ENCODE measurements at places on chromosomes 1 and 21.

GRCh38 chr1:168084396-168085231 lies 52.1 kb downstream of the GPR161 start:
- no peak for DNase-seq

- DNase-seq: no peak
Observed at GRCh38 chr21:37983336-37984095, 67.3 kb upstream of the KCNJ6 start.

DNA sequence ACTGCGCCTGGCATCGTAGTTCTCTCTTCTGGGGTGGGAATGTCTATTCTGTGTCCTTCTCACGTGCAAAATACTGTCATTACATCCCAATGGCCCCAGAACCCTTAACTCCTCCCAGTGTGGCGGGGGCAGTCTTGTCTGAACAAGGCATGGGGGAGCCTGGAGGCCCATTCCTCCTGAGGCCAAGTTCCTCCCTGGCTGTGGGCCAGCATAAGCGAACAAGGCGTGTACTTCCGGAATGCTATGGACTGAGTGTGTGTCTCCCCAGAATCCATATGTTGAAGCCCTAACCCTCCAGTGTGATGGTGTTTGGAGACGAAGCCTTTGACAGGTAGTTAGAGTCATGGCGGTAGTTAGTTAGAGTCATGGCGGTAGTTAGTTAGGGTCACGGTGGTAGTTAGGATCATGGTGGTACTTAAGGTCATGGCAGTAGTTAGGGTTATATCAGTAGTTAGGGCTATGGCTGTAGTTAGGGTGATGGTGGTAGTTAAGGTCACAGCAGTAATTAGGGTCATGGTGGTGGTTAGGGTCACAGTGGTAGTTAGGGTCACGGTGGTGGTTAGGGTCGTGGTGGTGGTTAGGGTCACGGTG lies 71.0 kb downstream of the PRKCZ start:
- DNase-seq: no peak

DNA sequence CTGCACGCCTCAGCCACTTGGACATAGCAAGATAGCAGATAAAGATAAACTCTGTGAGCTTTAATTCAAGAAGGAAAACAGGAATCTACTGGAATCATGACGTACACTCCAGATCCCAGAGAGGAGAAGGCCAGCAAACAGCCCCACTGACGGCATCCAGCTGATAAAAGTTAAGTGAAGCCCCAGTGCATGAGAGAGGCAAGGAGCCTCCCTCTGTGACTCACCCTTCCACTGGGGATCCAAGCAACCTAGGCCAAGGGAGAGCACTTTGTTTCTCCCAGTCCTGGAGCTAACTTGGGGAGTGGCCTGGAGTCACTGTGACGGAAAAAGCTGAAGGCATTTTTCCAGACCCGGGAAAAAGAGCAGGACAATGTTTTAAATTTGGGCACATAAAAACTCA lies 270.0 kb downstream of the AKT3 start:
- no peak for DNase-seq

DNA sequence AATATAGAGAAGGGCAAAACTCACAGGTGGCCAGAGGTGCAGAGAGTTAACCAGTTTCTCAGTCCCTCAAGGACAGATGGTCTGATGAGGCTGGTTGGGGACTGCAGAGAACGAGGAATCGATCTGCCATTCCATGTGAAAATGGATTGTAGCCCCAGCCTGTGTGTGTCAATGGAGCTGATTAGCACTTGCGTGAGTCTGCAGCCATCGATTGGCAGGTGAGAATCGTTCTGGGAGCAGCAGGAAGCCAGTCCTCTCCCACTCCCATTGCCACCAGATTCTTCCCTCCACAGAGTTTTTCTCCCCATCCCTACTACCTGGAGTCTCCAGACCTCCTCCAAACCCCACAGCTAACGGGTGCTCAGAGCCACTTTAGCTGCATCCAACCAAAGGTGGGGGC lies 18.3 kb upstream of the PSMB2 start:
- DNase-seq: no peak

DNA sequence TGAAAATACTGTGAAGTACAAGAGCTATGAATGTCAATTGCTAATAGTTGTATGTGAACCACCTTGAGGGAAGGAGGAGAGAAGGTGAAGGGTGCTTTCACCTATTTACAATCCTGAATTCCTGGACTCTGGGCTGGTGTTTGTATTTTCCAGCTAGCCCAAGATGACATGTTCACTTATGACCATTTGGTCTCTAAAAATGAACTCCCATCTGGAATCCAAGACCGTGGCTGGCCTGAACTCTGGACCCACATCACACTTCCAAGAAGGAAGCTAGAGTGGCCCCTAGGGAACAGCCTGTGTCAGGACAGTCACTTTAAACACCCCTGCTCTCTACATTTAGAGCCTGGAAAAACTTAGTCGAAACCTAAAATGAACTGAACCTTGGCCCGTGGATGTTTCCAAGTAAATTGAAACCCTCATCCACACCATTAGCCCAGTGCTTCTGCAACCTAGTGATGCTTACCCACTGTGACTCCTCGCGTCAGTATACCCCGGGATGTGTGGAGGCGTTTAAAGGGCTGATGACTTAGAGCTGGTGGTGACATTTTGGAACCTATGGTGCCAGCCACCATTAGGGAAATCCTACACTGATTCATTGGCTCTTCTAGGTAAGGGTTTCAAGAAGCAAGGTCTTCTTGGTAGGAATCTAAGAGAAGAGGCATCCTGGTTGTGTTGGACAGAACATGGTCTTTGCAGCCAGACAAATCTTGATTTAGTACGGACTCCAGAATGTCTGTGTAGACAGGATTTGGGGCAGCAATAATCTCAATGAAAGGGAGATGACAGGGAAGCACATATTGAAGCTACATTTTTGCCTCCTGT lies 171.5 kb upstream of the IRF2BP2 start:
- DNase-seq: no peak

GRCh38 chr21:40766381-40766780 lies 80.6 kb downstream of the DSCAM start:
- DNase-seq: no peak
